Myocyte (in vitro differentiated cells): ENCODE measurements at places on chromosomes 5 and 9. TPM values are rescaled to one million over a fixed set of nuclear protein-coding genes. Genes with fewer than 3 reads are reported as not detected.
A peak's percentile ranks its signal among the peaks of the same experiment; 100 is the strongest.

NINJ1 gene
- 33.6 and 78.3 TPM in 2 replicates for total RNA-seq

HAVCR1 gene
- total RNA-seq: 0.43 TPM in 1 of 2 replicates, not detected in the other

GRCh38 chr9:91771027-91771426 lies 179.0 kb downstream of the ROR2 start:
- DNase-seq: peak; percentile 82

IFNE gene
- 0.31 TPM in 1 of 2 replicates, not detected in the other for total RNA-seq

DNA sequence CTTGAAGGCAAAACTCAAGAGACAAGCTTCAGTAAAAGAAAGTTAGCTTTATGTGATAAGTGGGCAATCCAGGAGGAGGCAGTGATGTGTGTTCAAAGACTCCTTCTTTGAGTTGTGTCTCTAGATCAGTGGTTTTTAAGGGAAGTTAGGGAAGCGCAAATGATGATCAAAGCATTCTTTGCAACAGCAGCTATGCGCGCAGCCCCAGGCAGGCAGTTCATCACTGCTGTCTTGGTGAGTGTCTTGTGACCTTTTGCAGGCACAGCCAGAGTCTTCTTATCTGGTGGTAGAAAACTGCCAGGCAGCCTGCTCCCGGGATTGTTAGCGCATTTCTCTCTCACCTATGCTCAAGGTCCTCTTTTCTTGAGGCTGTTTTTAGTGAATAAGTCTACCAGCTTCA lies 40.3 kb upstream of the CLK4 start:
- no peak for DNase-seq

GRCh38 chr5:17065458-17065857 lies 129.4 kb upstream of the MYO10 start:
- DNase-seq: no peak

DNA sequence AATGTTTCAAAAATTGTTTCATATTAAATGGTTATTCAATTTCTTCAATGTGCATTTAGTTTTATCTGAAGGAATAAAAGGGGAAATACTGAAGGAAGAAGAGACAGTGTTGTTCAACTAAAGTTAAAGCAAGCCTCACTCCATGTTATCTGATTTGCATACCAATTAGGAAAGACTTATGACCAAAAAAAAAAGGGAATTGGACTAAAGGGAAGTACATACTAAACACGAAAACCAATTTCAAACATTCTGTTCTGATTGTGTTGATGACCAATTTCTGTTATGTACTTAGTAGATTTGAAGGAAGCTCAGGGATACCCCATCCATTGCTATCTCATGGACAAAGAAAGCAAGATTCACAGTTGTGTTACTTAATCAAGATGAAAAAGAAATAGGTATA lies 4.9 kb upstream of the GAPT start:
- DNase-seq: no peak
